ENCODE measurements at places on chromosomes 16 and 17.
A peak's percentile ranks its signal among the peaks of the same experiment; 100 is the strongest.

- no peak for DNase-seq
Measured at GRCh38 chr16:20798364-20798763, 7.9 kb downstream of the ERI2 start.

- DNase-seq = no peak
Measured at GRCh38 chr16:53852678-53853077, 148.7 kb downstream of the FTO start.

- peak; percentile 68 for DNase-seq
Measured at GRCh38 chr17:35345926-35346771, 27.3 kb downstream of the SLFN11 start.

DNA sequence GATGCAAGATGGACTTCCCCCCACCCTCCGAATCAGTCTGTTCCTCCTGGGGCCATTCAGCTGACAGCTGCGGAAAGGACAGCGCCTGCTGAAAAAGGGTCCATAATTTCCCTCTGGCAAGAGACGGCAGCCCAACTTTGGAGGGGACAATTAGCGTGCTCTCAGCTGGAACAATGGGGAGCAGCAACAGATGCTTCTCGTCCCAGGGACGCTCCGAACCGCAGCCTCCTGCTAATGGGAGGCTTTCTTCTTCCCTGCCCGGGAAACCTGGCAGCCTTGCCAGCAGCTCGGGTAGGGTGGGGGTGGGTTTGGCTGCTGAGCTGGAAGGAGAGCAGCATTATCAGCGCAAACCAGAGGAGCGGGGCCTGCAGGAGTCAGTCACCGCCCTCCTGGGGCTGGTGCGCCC, 500.0 kb upstream of the SALL1 start:
- no peak for DNase-seq

DNA sequence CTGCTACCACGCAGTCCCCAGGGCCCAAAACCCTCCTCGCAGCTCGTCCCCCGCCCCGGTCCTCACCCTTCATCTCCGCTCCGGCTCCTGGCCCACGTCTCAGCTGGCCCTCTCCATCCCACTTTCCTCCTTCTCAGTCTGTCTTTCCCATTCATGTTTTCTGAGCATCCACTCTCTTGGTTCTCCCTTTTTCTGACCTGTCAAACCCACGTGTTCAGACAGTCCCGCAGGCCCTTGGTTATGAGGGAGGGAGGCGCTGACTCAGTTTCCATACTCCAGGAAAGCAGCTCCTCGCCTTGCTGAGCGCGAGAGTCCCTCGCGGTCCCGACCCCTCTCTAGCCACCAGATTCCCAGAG, 392 bp upstream of the HID1 start:
- DNase-seq = no peak

DNA sequence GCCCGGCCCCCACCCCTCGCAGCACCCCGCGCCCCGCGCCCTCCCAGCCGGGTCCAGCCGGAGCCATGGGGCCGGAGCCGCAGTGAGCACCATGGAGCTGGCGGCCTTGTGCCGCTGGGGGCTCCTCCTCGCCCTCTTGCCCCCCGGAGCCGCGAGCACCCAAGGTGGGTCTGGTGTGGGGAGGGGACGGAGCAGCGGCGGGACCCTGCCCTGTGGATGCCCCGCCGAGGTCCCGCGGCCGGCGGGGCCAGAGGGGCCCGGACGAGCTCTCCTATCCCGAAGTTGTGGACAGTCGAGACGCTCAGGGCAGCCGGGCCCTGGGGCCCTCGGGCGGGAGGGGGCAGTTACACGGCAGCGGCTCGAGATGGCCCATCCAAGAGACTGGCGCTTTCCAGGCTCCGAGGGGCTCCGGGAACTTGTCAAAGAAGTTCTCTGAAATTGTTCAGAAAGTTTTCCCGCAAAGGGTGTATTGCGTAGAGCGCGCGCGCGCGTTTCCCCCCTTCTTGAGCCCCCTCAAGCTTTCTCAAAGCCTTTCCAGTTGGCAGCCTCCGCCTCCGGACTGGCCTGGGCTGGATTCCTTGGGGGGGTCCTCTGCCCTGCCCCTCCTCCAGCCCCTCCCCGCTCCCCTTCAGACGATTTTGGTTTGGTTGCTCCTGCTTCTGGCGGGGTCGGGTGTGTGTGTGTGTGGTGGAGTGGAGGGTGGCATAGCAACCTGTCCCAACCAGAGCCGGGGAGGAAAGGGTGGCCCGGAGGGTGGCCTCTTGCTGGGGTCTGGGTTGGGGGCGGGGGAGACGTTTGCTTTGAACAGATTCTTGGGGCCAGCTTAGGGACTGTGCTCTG, 504 bp downstream of the ERBB2 start:
- DNase-seq = no peak

- DNase-seq = no peak
Measured at GRCh38 chr17:57684711-57685498, 60.2 kb downstream of the CCDC182 start.

GRCh38 chr17:12597895-12598294, 67.8 kb upstream of the MYOCD start:
- DNase-seq = no peak

GRCh38 chr16:59632276-59632855, 898.2 kb upstream of the GOT2 start:
- no peak for DNase-seq

All from adrenal gland (tissue), 19 donors.